GM12878 (cell line): ENCODE measurements at places on chromosomes 5 and 9. TPM values are rescaled to one million over a fixed set of nuclear protein-coding genes. Genes with fewer than 3 reads are reported as not detected.

DNA sequence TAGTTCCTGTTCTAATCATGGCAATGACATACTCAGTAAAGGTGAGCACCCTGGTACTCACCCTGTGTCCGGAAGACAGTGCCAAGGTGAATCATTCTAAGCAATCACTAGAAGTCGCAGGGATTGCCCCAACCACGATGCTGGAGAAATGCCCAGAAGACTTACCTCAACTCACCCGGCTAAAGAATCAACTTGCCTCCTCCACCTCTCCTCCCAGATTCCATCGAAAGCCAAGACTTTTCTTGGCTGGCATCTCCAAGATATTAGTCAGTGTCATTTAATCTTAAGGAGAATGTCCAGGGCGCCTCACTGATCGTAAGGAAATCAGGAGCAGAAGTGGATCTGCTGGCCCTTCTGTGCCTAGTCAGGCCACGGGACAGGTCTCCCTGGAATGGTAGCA lies 204.9 kb downstream of the ERCC6L2 start:
- no peak for DNase-seq
- H3K27ac ChIP-seq, result no peak overlapping the region
- H3K27me3 ChIP-seq, result peaks cover 1% of the 10 kb centered on the region; the same call in 1 of the 2 replicates
- H3K4me1 ChIP-seq, result no peaks in the 10 kb centered on the region

- H3K36me3 ChIP-seq, result no peaks in the 10 kb centered on the region
- no peak overlapping the region for H3K27ac ChIP-seq
- no peak for DNase-seq
- no peaks in the 10 kb centered on the region for H3K4me1 ChIP-seq
These were observed 297.1 kb downstream of the KCTD16 start for GRCh38 chr5:144467792-144468191.

GRCh38 chr9:80074439-80074838 lies 502.7 kb downstream of the TLE4 start:
- H3K27ac ChIP-seq, result no peak overlapping the region
- no peak overlapping the region for H3K4me3 ChIP-seq
- DNase-seq, result no peak
- no peaks in the 10 kb centered on the region for H3K27me3 ChIP-seq
- H3K36me3 ChIP-seq, result no peaks in the 10 kb centered on the region

GRCh38 chr9:93951655-93952118 lies 3.5 kb downstream of the BARX1 start:
- no peak overlapping the region for H3K4me3 ChIP-seq
- no peak overlapping the region for H3K27ac ChIP-seq
- H3K27me3 ChIP-seq, result peaks cover 26% of the 10 kb centered on the region
- DNase-seq, result no peak
- H3K36me3 ChIP-seq, result no peaks in the 10 kb centered on the region

DNA sequence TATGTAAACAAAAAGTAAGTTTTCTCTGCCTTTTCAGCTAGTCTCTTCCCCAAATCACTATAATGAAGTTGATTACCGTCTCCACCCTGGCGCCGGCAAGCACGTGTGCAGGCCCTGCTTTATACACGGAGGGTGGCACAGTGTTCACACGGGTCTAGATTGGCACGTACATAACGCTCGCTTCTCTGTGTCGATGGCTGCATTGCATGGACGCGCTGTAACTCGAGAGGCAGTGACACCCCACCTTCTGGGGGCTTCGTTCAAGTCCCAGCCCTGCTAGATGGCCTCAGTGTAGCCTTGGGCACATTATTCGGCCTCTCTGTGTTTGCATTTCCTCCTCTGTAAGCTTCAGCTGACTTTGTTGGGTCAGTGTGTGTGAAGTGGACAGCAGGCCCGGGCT lies 223.9 kb downstream of the FANCC start:
- no peaks in the 10 kb centered on the region for H3K27me3 ChIP-seq
- no peak overlapping the region for H3K4me3 ChIP-seq
- no peaks in the 10 kb centered on the region; the same call in 1 of the 2 replicates for H3K4me1 ChIP-seq
- H3K36me3 ChIP-seq, result no peaks in the 10 kb centered on the region
- no peak overlapping the region for H3K27ac ChIP-seq
- no peak for DNase-seq

DNA sequence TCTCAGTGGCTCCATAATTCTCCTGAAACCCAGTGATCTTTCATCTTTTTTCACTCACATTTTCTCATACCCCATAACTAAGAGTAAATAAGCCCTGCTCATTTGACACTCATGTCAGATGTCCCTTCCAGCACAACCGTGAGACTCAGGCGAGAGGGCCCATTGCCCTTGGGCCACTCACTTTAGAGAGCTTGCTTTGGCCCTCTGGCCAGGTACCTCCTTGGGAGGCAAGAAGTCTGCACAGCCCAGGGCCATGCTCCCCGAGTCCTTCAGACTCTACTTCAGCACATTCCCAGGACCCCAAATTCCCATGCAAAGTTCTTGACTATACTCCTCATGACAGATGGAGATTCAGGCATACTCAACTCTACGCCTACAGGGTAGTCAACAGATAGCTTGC lies 33.6 kb downstream of the RFX3 start:
- H3K27me3 ChIP-seq, result no peaks in the 10 kb centered on the region
- no peaks in the 10 kb centered on the region for H3K36me3 ChIP-seq
- no peak overlapping the region for H3K27ac ChIP-seq
- peaks cover 2% of the 10 kb centered on the region; the same call in 1 of the 2 replicates for H3K4me1 ChIP-seq
- no peak overlapping the region for H3K4me3 ChIP-seq

GRCh38 chr9:88193766-88194165 lies 55.5 kb upstream of the SPATA31C2 start:
- H3K4me1 ChIP-seq, result no peaks in the 10 kb centered on the region
- H3K27ac ChIP-seq, result no peak overlapping the region
- no peak for DNase-seq
- no peak overlapping the region for H3K4me3 ChIP-seq

GRCh38 chr9:14148501-14149103 lies 165.3 kb downstream of the NFIB start:
- H3K27me3 ChIP-seq, result no peaks in the 10 kb centered on the region
- DNase-seq, result no peak
- no peaks in the 10 kb centered on the region for H3K36me3 ChIP-seq
- no peaks in the 10 kb centered on the region for H3K4me1 ChIP-seq
- no peak overlapping the region for H3K27ac ChIP-seq

- H3K36me3 ChIP-seq, result peaks cover 24% of the 10 kb centered on the region
- H3K27me3 ChIP-seq, result no peaks in the 10 kb centered on the region
- no peak overlapping the region for H3K4me3 ChIP-seq
- no peak overlapping the region for H3K27ac ChIP-seq
- no peak for DNase-seq
- H3K4me1 ChIP-seq, result no peaks in the 10 kb centered on the region
These were observed 16.4 kb downstream of the LMAN2 start for GRCh38 chr5:177334781-177335700.

- H3K27ac ChIP-seq, result no peak overlapping the region
- no peaks in the 10 kb centered on the region for H3K36me3 ChIP-seq
- H3K27me3 ChIP-seq, result peaks cover 6% of the 10 kb centered on the region
- no peak for DNase-seq
- H3K4me1 ChIP-seq, result no peaks in the 10 kb centered on the region
- no peak overlapping the region for H3K4me3 ChIP-seq
These were observed 6.3 kb downstream of the EDIL3 start for GRCh38 chr5:84378420-84378819.

DNA sequence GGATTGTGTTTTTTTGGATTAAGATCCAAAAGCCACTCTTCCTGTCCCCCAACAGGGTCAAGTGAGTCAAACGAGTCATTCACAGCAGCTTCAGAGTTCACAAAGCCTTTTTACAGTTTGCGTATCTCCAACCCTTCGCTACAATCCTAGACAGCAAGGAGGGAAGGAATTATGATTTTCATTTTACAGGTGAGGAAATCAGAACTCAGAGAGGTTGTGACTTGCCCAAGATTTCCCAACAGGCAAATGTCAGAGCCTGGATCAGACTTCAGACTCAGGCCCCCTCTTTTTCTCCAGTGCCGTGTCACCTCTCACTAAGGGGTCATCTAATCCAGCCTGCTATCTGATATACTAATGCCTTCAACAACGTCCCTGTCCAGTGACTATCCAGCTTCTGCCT lies 72.1 kb upstream of the XPA start:
- H3K4me3 ChIP-seq, result no peak overlapping the region
- no peak overlapping the region for H3K27ac ChIP-seq
- DNase-seq, result no peak
- H3K27me3 ChIP-seq, result no peaks in the 10 kb centered on the region; the same call in 1 of the 2 replicates

GRCh38 chr5:124274949-124275348 lies 471.5 kb downstream of the ZNF608 start:
- H3K27me3 ChIP-seq, result no peaks in the 10 kb centered on the region
- DNase-seq, result no peak
- H3K36me3 ChIP-seq, result no peaks in the 10 kb centered on the region
- H3K27ac ChIP-seq, result no peak overlapping the region

DNA sequence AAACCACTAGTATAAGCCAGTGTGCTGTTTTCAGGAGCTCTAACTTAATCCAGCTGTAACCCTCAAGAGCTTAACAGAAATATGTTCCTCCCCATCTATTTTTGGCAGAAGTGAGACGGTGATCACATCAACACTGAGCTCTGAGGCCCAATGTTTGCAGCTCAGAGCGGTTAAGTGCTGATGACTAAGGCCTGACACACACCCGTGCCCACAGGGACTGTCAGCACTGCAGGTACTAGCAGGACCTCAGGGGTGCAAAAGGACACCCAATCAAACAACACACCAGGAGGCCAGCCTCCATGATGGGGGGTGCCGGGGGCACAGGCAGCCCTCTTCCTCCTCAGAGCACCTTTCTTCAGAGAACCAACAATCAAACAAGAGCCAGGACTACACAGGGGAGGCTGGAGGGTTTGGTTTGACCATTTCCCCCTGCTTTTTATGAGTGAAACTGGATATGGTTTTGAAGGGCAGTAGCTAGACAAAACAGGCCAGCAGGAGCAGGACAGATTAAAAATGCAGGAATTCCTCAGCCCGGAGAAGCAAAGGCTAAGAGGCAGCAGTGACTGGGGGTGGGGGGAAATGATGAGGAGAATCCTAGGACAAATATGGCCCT lies 61.3 kb downstream of the RAPGEF1 start:
- H3K27me3 ChIP-seq, result no peaks in the 10 kb centered on the region
- H3K27ac ChIP-seq, result peak overlapping the region; percentile 87
- DNase-seq, result peak; percentile 87
- peak overlapping the region; percentile 63; the same call in 1 of the 2 replicates for H3K4me3 ChIP-seq

DNA sequence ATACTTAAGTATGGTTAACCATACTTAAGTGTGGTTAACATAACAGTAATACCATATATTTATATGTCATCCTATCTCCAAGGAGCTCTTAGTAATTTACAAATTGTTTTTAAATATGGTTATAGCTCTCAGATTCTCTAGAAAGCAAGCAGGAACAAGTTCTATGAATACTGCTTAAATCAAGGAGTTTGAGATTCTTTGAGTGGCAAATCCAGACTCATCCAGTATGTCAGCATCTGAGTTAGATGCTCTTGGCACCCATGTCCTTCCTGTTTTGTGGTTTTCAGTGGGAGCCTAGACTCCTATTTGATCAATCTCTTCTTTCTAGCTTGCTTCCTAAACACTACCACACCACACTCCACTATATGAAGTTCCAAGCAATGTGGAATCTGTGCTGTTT lies 114.7 kb upstream of the GDNF start:
- H3K36me3 ChIP-seq, result no peaks in the 10 kb centered on the region
- H3K4me3 ChIP-seq, result no peak overlapping the region
- no peaks in the 10 kb centered on the region for H3K27me3 ChIP-seq

GRCh38 chr9:79341561-79341960 lies 230.2 kb upstream of the TLE4 start:
- H3K4me1 ChIP-seq, result no peaks in the 10 kb centered on the region
- H3K27me3 ChIP-seq, result no peaks in the 10 kb centered on the region; the same call in 1 of the 2 replicates
- no peak overlapping the region for H3K4me3 ChIP-seq

DNA sequence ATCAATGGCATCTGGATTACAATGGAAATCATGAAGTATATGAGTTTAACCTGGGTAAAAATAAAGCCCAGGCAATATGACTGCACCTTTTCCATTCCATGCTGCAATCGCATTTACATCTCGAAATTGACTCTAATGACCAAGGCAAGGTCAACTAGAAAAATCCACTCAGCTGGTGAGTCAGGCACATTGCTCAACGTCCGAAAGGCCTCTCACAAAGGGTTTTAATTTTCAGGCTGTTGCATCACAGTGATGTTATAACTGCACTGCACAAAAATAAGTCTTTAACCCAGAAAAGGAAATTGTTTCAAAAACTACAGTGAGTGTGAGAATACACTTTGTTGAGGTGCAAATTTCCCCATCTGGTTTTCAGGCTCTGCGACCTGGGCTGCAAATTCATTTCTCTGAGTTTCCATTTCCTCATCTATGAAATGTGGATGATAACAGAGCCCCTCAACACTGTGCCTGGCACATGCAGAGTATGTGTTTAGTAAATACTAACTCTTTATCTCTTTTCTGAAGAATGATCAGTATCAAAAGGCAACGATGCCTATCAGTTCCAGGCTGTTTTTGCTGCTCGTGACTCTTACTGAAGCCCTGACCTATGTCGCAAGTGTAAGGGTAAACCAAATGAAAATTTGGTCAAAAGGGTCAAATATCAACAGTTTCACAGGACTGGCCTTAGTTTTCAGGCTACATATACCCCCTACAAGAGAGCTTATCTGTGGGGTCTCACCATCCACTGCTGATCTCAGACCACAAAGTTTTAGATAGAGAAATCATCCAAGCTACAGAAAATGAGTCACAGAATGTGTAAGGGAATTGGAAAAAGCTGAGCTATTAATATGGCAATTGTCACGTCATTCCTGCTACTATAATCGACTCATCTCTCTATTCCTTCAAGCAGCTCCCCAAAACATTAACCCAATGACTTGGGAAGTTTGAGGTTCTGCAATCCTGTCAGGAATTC lies 4.1 kb downstream of the NFIL3 start:
- H3K27ac ChIP-seq, result no peak overlapping the region
- peaks cover 6% of the 10 kb centered on the region for H3K4me1 ChIP-seq
- no peak overlapping the region for H3K4me3 ChIP-seq
- no peaks in the 10 kb centered on the region for H3K36me3 ChIP-seq
- peaks cover 15% of the 10 kb centered on the region for H3K27me3 ChIP-seq

- no peak for DNase-seq
- no peaks in the 10 kb centered on the region for H3K36me3 ChIP-seq
- H3K27me3 ChIP-seq, result no peaks in the 10 kb centered on the region
These were observed 368.1 kb upstream of the CTNND2 start for GRCh38 chr5:12272389-12272788.

- H3K27ac ChIP-seq, result no peak overlapping the region
- H3K4me3 ChIP-seq, result no peak overlapping the region
- DNase-seq, result no peak
- no peaks in the 10 kb centered on the region for H3K27me3 ChIP-seq
- H3K36me3 ChIP-seq, result no peaks in the 10 kb centered on the region
These were observed 38.6 kb downstream of the MRPS30 start for GRCh38 chr5:44847206-44847852.

GRCh38 chr5:28012538-28012937 lies 974.2 kb upstream of the CDH9 start:
- H3K27ac ChIP-seq, result no peak overlapping the region
- no peaks in the 10 kb centered on the region for H3K27me3 ChIP-seq
- no peak overlapping the region for H3K4me3 ChIP-seq
- no peaks in the 10 kb centered on the region for H3K4me1 ChIP-seq
- no peak for DNase-seq

The C9orf78 gene
- polyA plus RNA-seq, result 52.5 and 59.0 TPM in 2 replicates

The ERCC6L2 gene
- polyA plus RNA-seq, result 20.5 and 27.1 TPM in 2 replicates

The PRSS3 gene
- not detected in 2 replicates for polyA plus RNA-seq

The HAPLN1 gene
- 0.21 and 0.24 TPM in 2 replicates for polyA plus RNA-seq

The SYK gene
- polyA plus RNA-seq, result 67.9 and 69.5 TPM in 2 replicates

The LCN6 gene
- not detected in 2 replicates for polyA plus RNA-seq

The CSF2 gene
- 0.17 TPM in 1 of 2 replicates, not detected in the other for polyA plus RNA-seq

The CXCL14 gene
- not detected in 2 replicates for polyA plus RNA-seq

The SURF1 gene
- polyA plus RNA-seq, result 46.4 and 46.9 TPM in 2 replicates

The MXD3 gene
- 14.6 and 15.5 TPM in 2 replicates for polyA plus RNA-seq

The MARCHF11 gene
- polyA plus RNA-seq, result not detected in 2 replicates
